ENCODE measurements at places on chromosomes 2 and 18.

- no peak for DNase-seq
Observed at GRCh38 chr2:241897231-241897916, 27.8 kb downstream of the RTP5 start.

DNA sequence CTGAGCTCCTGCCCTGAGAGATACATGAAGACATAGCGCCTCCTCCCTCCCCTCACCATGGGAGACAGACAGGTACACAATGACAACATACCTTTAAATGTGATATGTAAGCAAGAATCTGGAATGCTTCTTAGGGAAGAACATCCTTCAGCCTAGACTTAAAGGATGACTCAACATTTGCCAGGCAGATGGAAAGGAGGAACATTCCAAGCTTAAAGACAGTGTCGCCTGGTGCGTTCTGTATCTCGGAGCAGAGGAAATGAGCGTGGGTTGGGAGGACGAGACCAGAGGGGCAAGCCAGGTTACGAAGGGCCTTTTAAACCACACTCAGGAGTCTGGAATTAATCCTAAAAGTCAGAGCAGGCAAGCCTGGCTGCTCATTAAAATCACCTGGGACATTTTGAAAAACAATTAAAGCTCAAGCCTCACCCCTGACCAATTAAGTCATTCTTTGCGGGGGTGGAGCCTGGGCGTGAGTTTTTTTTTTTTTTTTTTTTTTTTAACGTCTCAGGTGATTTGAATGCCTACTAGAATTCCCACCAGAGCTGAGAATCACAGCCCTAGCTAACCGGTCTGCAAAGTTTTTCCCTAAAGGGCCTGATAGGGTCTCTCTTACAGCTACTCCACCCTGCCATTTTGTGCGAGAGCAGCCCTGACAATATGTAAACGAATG is 131.2 kb upstream of the SEC11C start:
- DNase-seq: no peak

- DNase-seq: no peak
Observed at GRCh38 chr2:9053534-9053931, 50.0 kb upstream of the MBOAT2 start.

DNA sequence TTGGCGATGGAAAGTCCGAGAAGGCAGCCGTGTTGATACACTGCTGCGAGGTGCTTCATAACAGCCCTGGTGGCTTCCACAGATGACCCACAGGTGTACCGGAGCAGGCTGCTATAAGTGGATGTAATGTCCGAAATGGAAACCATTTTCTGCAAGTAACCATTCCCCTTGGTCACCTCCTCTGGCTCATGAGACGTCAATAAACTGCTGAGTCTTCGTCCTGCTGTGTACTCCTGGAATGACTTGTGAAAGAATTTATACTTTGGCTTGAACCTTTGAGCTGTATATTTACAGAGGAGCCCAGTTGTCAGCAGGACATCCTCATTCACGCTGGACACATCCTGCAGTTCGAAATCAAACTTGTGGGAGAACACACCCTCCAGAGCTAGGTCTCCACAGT is 14.4 kb downstream of the NLRC4 start:
- no peak for DNase-seq

DNA sequence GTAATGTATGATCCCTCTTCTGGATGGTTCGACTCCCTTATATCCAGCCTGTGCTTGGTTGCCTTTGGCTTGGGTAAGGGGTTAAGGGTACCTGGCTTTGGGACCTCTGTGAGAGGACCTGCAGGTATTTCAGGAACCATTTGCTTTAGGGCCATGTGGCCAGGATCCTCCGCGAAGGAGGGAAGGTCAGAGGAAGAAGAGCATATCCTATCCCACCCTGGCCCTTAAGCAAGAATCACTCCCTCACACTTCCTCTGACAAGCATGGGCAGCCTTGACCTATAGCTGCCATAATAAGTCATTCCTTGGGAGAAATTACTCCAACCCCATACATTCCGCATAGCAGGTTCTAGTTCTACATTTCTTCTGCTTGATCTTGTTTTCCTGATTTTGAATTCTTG is 59.1 kb upstream of the TXNDC2 start:
- DNase-seq: no peak

- DNase-seq: no peak
Observed at GRCh38 chr2:220684099-220684498, 888.0 kb downstream of the EPHA4 start.

DNA sequence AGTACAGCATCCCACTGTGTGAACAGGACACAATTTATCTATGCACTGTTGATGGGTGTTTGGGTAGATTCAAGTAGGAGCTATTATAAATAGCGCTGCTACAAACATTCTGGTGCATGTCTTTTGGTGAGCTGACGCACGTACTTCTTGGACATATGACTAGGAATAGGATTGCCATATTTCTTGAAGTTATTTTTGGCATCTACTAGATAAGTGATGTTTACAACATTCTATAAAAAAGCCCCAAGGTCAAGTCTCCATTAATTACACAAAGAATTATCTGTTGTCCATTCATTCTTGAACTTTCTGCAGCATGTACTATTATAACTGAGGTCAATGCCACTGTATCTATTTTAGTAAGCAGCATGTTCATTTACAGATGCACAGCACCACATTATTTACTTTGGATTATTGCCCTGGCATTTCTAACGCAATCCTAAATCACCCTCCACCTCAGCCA is 225.5 kb upstream of the TMEM200C start:
- no peak for DNase-seq

DNA sequence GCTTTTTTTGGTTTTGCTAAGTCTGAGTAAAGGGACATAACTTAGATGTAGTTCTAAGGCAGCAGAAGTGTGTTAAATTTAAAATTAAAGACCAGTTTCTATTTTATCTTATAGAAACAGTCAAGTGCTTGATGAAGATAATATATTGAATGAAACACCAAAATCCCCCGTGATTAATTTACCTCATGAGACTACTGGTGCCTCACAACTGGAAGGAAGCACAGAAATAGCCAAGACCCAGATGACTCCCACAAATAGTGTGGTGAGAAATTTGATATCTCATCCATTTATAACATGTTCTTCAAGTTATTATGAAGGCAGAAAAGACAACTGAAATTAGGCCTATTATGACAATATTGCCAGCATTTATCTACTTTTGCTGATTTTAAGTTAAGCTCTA is 45.6 kb downstream of the APLF start:
- DNase-seq: no peak

- no peak for DNase-seq
Observed at GRCh38 chr2:44459739-44460138, 98.0 kb downstream of the CAMKMT start.

GRCh38 chr2:168526641-168527040 is 70.6 kb downstream of the CERS6 start:
- DNase-seq: no peak

DNA sequence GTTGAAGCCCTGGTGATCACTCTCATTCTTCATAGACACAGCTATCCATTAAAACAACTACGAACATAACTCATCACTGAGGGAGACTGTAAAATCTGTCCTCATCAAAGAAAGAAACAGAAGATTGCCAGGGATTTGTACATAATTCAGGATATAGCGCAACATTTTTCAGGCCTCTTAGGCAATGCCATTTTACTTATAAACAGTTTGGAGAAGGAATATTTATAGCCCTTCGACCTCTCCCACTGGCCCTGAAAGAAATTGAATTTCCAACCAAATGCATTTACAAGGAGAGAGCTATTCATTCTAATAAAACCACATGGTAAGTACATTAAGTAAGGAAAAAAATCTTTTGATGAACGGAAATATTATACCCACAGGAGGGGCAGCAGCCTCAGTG is 295.0 kb downstream of the RAD51AP2 start:
- DNase-seq: no peak

GRCh38 chr2:15734674-15735483 is 143.2 kb downstream of the DDX1 start:
- no peak for DNase-seq

DNA sequence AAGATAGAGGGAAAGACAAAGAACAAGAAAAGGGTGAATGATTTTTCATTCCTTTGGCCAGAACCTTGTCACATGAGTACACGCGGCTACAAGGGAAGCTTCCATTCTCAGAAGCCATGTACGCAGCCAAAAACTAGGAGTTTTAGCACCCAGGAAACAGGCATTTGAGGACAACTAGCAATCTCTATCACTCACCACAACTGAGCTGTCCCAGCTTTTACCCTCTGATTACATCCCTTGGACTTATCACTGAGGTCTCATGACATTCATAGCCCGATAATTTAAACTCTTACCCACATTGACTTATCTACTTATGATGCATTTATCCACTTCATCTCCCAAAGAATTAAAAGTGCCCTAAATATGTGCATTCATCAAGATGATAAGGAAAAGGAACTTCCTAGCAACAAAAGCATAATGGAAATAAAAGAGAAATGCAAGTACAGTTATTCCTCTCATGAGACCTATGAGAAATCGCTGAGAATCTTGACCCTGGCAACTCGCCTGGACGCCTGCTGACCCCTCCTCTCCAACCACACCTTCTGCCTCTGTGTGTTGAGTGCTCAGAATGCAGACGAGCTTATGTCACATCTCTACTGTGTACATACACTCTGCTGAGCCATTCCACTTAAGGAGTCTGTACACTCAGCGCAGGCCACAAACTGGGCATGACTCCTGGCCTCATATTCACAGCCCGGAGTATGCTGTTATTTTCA is 28.7 kb upstream of the MFSD6 start:
- no peak for DNase-seq

GRCh38 chr2:136067459-136067858 is 50.5 kb downstream of the CXCR4 start:
- DNase-seq: no peak

DNA sequence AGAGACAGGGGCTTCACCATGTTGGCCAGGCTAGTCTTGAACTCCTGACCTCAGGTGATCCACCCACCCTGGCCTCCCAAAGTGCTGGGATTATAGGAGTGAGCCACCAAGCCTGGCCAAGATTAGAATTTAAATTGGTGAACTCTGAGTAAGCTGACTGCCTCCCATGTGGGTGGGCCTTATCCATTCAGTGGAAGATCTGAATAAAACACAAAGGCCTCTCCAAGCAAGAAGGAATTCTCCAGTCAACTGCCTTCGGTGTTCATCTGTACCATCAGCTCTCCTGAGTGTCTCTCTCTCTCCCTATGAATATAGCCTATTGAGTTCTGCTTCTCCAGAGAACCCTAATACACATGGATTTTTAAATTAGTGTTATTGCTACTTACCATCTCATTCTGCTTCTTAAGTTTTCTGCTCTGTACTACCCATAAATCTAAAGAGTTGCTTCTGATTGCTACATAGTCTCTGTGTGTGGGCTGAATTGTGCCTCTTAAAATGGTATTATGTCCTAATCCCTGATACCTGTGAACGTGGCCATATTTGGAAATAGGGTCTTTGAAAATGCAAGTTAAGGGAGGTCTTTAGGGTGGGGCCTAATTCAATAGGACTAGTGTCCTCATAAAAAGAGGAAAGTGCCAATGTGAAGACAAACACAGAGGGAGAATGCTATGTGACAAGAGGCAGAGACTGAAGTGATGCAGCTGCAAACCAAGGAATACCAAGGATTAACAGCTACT is 36.3 kb downstream of the FBXO11 start:
- no peak for DNase-seq

GRCh38 chr2:127376257-127376656 is 11.5 kb downstream of the MAP3K2 start:
- DNase-seq: no peak

GRCh38 chr2:205972113-205972512 is 113.9 kb downstream of the INO80D start:
- no peak for DNase-seq

- DNase-seq: no peak
Observed at GRCh38 chr2:42345986-42346385, 15.0 kb downstream of the COX7A2L start.

GRCh38 chr2:218895326-218895725 is 14.7 kb downstream of the WNT10A start:
- DNase-seq: no peak

DNA sequence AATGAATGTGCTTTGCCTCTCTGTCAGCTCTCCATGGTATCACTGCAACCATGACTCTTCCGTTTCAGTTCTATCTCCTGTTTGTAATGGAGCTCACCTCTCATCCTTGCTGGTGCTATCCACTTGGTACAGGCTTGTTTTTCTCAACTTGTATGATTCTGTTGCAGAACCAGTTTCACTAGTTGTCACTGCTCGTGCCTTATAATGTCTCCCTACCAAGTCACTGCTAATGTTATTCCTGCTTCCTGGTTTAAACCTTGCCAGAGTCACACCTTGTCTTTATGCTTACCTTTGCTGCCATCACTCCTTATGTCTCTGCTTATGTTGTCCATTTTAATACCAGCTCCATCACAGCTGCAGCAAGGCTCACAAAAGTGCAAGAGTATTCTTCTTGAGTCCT is 1191.0 kb upstream of the LRRTM1 start:
- no peak for DNase-seq

DNA sequence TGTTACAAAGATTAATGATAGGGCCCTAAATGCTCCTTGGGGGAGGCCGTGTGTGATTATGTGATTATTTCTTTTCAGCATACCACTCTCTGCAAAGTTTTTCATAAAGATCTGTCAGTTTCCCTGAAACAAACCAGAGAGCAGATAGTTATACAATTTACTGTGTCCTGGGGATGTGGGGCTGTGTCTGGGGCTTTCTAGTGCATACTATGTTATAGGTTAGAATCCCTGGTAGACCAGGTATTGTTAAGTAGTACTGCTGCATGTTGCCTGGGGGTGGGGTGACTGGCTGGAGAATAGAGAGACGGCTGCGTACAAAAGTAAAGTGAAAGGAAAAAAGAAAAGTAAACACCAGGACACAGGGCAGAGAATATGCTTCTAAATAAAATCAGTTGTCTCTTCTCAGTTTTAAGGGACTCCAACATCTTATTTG is 3.3 kb upstream of the CCBE1 start:
- no peak for DNase-seq

DNA sequence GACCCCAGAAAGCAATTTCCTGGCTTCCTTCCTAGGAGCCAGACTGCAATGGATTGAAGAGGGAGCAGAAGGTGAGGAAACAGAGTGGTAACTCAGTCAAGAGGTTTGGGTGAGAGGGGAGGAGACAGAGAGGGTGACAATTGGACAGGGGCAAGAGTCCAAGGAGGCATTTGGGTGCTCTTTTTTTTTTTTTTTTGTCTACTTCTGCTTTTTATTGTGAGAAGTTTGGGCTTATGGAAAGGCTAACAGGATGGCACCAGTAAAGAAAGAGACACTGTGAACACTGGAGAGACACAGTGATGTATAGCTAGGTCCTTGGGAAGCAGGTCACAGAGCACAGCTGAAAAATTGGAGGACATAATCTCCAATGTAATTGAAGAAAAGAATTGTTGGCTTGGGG is 25.0 kb downstream of the CYBRD1 start:
- no peak for DNase-seq

- DNase-seq: no peak
Observed at GRCh38 chr18:38900031-38900430, 1334.4 kb upstream of the CELF4 start.

DNA sequence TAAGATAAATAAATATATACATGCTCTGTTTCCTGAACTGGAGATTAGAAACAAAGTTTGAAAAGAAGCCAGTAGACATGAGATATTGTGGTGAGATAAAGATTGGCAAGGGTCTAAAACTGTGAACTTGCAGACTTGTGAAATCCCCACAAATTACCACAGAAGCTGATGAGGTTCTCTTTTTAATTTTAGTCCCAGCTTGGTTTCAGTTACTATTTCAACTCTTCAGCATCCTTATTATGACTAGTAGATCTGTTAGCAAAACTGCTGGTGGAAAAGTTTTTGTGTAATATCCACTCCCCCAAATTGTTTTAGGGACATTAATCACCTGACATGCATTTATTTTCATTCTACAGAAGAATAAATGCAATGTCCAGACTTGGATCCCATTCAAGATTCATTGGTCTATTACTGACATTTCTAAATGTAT is 20.8 kb downstream of the RASGRP3 start:
- DNase-seq: no peak

GRCh38 chr18:452816-453215 is 47.7 kb downstream of the COLEC12 start:
- no peak for DNase-seq
